Nucleus accumbens (tissue), 56 donors: ENCODE measurements at places on chromosomes 11 and 22.
A peak's percentile ranks its signal among the peaks of the same experiment; 100 is the strongest.

GRCh38 chr22:50306753-50307749 lies at the start of gene PLXNB2:
Gene PLXNB2, minus strand, starts transcription at chr22:50307646. Its CDS starts 17,062 bp downstream, at chr22:50290584.
- peak; percentile 56 for DNase-seq

- no peak for DNase-seq
These were observed 118.2 kb downstream of the BRD1 start for GRCh38 chr22:49709464-49709863.

GRCh38 chr11:12288212-12288930 lies 89.0 kb upstream of the PARVA start:
- DNase-seq, result peak; percentile 50

- DNase-seq, result no peak
These were observed 14.4 kb downstream of the C22orf42 start for GRCh38 chr22:32144496-32145274.

GRCh38 chr11:123570939-123571580 lies 83.4 kb downstream of the SCN3B start:
- DNase-seq, result no peak

- peak; percentile 62 for DNase-seq
These were observed 775 bp downstream of the FAM181B start for GRCh38 chr11:82732734-82733443.

GRCh38 chr22:31627223-31627731 lies 34.7 kb downstream of the PISD start:
- no peak for DNase-seq

GRCh38 chr11:69888483-69889181 lies 69.4 kb upstream of the FGF3 start:
- DNase-seq, result peak; percentile 11

- no peak for DNase-seq
These were observed 1302.8 kb upstream of the CNTN5 start for GRCh38 chr11:97717922-97718321.

GRCh38 chr11:5698281-5698680 lies 8.7 kb downstream of the TRIM22 start:
- DNase-seq, result no peak

- DNase-seq, result no peak
These were observed 12.7 kb downstream of the TTLL8 start for GRCh38 chr22:50045211-50046018.

GRCh38 chr11:70873736-70874412 lies 378.5 kb downstream of the SHANK2 start:
- no peak for DNase-seq

DNA sequence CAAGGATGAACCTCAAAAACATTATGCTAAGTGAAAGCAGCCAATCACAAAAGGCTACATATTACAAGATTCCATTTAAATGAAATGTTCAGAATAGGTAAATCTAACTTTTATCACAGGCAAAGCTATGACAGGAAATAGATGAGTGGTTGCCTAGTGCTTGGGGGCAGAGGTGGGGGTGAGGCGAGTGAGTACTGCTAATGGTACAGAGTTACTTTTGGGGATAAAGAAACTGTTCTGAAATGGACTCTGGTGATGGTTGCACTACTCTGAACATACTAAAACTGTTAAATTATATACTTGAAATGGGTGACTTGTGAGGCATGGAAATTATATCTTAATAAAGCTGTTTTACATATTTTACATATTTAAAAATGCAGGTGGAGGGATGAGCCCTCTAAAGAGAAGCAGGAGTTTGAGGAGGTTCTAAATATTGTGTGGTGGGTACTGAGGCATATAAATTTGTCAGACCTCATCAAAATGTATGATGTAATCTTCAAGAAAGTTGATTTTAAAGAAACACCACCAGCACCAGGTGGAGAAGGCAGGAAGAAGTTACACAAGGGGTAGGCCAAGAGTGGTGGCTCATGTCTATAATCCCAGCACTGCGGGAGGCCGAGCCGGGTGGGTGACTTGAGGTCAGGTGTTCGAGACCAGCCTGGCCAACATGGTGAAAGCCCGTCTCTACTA lies 3.6 kb downstream of the SLC43A1 start:
- DNase-seq, result no peak

- no peak for DNase-seq
These were observed 45.4 kb downstream of the IGF2 start for GRCh38 chr11:2093575-2094353.

GRCh38 chr22:24104307-24105012 lies 76.8 kb upstream of the SUSD2 start:
- no peak for DNase-seq

- DNase-seq, result no peak
These were observed 76.8 kb upstream of the BIRC3 start for GRCh38 chr11:102240502-102240901.

GRCh38 chr22:39244496-39245129 lies at the start of gene PDGFB:
Gene PDGFB, minus strand, starts transcription at chr22:39244982. Its CDS starts 1,019 bp downstream, at chr22:39243963.
- DNase-seq, result no peak

DNA sequence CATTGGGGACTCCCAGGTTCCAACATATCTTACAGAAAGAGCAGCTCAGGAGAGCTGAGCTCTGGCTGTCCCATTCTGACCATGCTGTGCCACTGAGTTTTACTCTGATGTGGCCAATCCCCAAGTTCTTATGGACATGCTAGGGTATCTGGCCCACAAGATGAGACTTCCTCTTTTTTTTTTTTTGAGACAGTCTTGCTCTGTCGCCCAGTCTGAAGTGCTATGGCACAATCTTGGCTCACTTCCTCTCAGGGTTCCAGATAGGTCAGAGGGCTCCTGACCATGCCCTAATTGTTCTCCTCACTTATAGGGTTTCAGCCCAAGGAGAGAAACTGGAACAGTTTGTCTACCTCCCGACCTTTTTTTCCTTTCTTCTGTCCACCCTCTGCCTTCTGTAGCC lies 152.3 kb upstream of the CCDC90B start:
- DNase-seq, result no peak

GRCh38 chr11:3876613-3877012 lies 21.1 kb downstream of the STIM1 start:
- DNase-seq, result no peak

DNA sequence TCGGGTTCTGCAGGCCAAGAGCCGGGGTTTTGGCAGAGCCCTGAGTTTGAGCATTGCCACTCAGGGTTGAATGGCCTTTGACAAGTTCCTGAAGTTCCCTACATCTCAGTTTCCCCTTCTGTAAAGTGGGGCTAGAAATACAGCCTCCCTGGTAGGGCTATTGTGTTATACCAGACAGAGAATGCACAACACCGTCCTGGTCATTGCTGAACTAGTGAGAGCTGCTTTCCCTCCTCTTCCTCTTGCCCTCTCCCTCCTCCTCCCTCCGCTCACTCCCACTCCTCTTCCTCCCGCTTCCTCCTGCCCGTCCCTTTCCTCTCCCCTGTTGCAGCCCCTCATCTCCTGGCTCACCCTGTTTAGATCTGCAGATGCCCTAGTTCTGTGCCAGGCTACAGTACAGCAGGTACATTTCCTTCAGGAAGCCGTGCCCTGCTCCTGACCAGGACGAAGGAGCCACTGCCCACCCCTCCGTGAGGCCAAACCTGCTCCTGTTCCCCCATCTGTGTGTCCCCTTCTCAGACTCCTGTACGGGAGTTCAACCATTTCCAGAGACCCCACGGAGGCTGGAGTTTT lies 91.5 kb upstream of the SHANK2 start:
- no peak for DNase-seq

DNA sequence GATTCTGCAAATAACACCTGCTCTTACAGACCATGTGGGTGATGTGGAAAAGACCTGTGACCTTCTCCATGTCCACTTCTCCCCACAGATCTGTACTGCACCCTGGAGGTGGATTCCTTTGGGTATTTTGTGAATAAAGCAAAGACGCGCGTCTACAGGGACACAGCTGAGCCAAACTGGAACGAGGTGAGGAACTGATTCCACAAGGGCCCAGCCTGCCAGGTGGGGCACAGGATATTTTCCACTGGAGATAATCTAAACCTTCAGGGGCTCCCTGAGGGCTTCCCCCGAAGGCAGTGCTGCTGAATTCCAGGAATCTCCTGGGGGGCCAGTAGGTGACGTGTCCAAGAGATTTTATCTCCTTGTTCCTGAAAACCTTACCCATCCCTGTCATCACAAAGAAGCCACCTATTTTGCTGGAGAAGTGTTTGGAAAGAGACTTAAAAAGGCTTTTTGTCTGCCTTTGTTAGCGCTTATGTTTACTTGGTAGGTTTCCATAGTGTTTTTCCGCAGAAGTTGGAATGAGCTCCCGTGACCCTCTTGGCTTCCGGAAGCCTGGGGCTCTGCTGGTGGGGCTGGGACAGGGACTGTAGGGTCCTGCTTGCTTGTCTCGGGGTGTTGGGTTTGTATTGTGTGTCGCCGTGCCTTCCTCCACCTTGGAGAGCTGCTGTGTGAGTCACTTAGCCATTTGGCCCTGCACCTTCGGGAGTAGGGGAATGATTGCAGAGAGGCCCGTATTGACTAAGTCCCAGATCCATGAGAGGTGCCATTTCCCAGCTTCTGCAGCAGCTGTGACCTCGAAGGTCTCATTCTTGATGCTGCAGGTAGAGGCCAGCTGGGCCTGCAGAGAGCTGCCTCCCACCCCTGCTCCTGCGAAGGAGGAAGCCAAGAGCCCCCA lies 112.4 kb downstream of the BCR start:
- no peak for DNase-seq

GRCh38 chr22:22243033-22243680 lies 1.4 kb upstream of the VPREB1 start:
- no peak for DNase-seq

DNA sequence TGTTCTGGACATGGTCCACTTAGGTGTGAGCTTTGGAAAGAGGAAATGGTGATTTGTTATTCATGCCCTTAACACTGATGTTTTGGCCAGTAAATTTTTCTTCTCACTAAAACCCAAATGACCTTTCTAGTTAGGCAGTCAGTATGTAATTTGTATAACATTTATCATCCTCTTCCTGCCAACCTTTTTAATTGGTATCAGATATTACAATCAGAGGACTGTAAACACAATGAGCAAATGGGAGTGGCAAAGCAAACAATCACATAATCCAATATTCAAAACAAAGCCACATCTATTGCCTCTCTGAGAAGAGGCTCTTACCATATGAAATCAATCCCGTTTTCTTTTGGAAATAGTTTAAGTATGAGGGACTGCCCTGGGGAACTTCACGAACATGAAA lies 49.1 kb downstream of the BBOX1 start:
- DNase-seq, result no peak

DNA sequence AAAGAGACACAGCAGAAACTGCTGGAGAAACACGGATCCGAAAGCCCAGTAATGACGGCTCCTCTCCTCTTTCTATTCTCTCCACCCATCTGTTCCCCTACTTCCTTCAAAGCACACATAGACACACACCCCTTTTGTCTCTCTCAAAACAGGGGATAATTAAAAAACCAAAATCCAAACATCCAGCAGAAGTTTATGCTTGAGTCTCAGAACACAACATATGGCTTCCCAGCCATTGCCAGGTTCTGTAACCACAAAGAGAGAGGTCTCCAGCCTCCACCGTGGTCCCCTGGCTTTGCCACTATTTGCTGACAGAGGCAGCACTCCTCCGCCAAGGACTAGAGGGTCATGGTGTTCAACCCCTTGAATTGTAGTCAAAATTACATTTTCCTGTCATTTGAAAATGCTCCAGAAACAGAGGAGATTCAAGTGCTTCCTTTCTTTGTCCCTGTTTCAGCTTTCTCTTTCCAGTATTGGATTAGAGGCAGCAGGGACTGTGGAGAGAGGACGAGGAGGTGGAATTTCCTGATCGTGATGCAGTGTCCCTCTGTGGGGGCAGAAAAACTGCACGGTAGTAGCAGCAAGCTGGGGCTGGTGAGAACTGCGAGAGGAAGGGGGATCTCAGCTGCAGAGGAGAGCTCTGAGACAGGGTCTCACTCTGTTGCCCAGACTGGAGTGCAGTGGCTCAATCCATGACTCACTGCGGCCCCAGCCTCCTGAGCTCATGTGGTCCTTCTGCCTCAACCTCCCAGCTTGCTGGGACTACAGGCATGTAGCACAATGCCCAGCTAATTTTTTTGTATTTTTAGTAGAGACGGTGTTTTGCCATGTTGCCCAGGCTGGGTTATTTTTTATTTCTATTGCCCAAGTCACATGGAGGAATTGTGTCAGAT lies 60.3 kb downstream of the UBASH3B start:
- no peak for DNase-seq

DNA sequence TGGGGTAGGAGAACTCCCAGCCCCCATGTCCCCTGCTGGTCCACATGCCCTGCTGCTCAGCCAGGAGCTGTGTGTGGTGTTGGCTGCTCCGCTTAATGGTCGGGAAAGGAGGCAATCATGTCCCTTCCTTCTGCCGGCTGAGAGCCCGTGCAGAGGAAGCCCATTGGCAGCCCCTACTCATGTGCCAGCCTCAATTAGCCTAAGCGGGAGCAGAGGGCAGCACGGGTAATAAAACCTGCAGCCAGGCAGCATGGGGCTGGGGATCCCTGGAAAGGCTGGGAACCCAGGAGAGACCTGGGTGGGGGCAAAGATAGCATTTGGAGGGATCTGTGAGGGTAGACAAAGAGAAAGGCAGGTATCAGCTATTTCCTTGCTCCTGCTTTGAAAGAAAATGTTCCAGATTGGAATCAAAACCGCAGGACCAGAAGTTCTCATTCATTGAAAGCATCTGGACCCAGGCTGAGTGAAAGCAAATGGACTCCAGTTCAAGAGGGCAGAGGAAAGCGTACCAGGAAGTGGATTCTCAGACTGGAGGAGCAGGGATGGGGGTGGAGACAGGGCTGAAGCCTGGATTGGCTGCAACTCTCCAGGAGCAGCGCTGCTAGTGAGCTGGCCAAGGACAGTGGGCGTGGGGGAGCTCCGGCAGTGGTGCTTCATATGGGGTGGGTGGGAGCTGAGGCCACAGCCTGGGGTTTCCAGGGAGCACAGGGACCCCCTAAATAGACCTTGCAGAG lies 103.4 kb upstream of the NECTIN1 start:
- no peak for DNase-seq

GRCh38 chr11:80451105-80451504 lies 1010.3 kb upstream of the TENM4 start:
- no peak for DNase-seq

GRCh38 chr22:24803064-24803542 lies 2.9 kb upstream of the SGSM1 start:
- DNase-seq, result no peak

GRCh38 chr11:3994030-3994640 lies 100.5 kb upstream of the RRM1 start:
- DNase-seq, result no peak

- DNase-seq, result no peak
These were observed 79.7 kb upstream of the WNT7B start for GRCh38 chr22:46056546-46057245.
